CMK (cell line): ENCODE measurements at places on chromosomes 13 and 19.

- no peak for DNase-seq
These were observed 7.9 kb upstream of the MYO16 start for GRCh38 chr13:108621462-108621861.

DNA sequence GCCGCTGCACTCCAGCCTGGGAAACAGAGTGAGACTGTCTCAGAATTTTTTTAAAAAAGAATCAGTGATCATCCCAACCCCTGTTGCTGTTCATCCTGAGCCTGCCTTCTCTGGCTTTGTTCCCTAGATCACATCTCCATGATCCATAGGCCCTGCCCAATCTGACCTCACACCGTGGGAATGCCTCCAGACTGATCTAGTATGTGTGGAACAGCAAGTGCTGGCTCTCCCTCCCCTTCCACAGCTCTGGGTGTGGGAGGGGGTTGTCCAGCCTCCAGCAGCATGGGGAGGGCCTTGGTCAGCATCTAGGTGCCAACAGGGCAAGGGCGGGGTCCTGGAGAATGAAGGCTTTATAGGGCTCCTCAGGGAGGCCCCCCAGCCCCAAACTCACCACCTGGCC lies at the start of gene KLK2:
KLK2 (plus strand) TSS at position 384 of the 400 bp plus-strand sequence. CDS start 35 bp downstream, outside the sequence.
- DNase-seq = no peak

DNA sequence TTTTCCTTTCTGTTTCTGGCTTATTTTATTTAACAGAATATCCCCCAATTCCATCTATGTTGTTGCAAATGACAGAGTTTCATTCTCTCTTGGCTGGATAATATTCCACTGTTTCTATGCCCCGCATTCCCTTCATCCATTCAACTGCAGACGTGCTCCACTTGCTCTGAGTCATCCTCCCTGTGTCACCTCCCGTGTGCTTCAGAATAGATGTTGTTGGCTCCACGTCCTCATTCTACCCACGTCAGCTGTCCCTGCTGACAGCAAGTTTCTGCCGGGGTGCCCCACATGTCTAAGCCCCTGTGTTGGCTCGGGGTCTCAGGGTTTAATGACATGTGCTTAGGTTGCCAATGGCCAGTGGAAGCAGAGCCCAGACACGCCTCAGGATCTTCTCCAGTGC lies 1041.0 kb downstream of the UQCRFS1 start:
- no peak for DNase-seq

GRCh38 chr19:55986487-55986886 lies at the start of gene NLRP5:
NLRP5 (plus strand) TSS chr19:55986775.
- no peak for DNase-seq

- no peak for DNase-seq
These were observed 382.9 kb downstream of the OLFM4 start for GRCh38 chr13:53411463-53411862.

GRCh38 chr13:24693862-24694471 lies 13.8 kb downstream of the ATP12A start:
- DNase-seq = no peak

DNA sequence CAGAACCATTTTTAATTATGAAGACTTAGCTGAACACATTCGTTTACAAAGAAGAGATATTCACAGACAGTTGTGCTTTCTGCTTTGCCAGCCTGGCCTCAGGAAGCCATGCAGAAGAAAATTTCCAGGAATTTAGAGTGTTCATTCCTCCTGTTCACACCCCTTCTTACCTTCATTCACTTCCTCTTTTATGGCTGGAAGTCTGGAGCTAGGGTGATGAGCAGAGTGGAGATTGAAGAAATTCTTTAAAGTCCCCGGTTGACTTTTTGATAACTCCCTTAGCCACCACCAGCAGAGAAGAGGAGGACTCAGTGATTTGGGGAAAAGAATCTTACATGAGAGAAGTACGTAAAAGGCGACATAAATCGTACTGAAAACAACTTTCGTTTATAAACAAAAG lies 263.6 kb upstream of the TSHZ3 start:
- no peak for DNase-seq

DNA sequence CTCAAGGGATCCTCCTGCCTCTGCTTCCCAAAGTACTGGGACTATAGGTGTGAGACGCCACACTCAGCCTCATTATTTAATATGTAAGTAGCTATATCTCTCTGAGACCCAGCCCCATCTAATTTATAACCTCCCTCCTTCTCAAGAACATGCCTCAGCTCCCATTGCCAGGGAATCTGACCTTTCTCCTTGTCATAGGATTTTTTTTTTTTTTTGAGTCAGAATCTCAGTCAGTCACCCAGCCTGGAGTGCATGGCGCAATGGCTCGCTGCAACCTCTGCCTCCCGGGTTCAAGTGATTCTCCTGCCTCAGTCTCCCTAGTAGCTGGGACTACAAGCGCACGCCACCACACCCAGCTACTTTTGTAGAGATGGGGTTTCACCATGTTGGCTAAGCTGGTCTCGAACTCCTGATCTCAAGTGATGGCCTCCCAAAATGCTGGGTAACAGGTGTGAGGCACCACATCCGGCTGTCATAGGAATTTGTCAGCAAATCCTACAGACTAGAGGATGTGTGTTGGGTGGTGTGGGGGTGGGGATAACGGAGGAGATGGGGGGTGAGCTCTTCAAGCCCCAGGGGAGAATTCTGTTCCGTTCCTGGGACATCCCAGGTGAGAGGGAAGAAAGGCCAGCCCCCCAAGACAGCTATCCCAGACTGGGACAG lies 5.1 kb upstream of the EPS8L1 start:
- no peak for DNase-seq

DNA sequence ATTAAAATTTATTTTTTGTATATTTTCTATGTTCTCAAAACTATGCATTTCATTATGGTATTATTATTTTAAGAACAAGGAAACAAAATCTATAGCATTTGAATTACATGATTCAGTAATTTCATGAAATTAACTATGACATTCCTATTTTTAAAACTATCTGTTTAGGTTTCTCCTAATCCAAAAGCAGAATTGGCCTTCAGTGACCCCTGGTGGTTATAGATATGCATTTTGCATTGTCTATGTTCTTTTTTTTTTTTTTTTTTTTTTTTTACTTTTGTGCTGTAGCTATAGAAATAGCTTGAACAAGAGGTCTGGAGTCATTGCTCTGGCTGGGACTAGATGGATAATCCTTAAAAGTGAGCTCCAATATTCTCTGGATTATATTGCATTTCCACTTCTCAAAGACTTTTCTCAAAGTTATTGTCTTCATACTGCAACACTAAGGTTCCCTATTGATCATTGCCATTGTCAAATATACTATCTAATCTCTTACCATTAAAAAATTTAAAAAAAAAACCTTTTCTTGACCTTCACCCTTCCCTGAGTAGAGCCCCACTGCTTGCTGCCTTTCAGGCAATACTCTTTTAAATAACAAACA lies 15.9 kb upstream of the DNAJC3 start:
- DNase-seq = no peak

GRCh38 chr13:41614671-41615527 lies 157.5 kb downstream of the RGCC start:
- no peak for DNase-seq

- no peak for DNase-seq
These were observed 4.8 kb downstream of the FCHO1 start for GRCh38 chr19:17755977-17756670.

- DNase-seq = no peak
These were observed 10.6 kb upstream of the UBE2S start for GRCh38 chr19:55418185-55418584.

DNA sequence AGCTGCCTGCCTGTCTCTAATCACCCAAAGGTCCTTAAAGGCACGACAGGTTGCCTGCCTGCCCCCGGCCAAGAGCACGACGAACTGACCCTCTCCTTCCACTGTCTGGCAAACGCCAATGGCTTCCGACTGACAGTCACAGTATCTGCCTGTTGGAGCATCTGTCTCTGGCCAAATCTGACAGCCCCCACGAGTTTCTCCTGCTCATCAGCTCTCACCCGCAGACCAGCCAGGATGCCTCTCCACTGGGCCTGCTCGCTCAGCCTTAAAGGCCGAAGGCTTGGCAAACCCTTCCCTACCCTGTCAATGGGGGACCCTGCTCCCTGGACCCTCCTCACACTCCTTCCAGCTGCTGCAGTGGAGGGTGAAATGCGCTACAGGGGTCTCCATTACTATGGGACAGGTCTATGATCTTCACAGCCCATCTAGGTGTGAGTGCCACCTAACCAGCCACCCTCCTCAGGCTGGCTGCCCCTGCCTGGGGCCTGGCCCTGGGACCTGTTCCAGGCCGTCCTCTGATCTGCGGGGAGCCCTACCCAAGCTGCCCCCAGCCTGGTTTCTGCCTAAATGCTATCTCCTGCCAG lies 932 bp downstream of the FAM83E start:
- no peak for DNase-seq

DNA sequence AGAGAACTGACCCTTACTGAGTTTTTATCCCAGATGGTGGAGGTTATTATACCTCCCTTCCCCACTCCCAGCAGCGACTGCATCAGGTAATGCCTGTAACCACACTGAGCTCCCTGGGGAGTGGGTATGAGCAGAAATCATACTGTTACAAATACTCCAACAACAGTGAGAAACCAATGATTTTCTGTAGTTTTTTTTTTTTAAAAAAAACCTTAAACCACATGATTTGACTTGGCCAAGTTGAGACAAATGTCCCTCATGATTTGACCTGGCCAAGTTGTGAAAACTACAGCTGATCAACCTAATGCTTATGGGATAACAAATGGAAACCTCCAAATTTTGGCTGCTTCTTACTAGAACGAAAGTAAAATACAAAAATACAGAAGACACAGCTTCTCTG lies 33.1 kb upstream of the SERP2 start:
- DNase-seq = no peak

- no peak for DNase-seq
These were observed 750 bp downstream of the RAB20 start for GRCh38 chr13:110560601-110561343.

DNA sequence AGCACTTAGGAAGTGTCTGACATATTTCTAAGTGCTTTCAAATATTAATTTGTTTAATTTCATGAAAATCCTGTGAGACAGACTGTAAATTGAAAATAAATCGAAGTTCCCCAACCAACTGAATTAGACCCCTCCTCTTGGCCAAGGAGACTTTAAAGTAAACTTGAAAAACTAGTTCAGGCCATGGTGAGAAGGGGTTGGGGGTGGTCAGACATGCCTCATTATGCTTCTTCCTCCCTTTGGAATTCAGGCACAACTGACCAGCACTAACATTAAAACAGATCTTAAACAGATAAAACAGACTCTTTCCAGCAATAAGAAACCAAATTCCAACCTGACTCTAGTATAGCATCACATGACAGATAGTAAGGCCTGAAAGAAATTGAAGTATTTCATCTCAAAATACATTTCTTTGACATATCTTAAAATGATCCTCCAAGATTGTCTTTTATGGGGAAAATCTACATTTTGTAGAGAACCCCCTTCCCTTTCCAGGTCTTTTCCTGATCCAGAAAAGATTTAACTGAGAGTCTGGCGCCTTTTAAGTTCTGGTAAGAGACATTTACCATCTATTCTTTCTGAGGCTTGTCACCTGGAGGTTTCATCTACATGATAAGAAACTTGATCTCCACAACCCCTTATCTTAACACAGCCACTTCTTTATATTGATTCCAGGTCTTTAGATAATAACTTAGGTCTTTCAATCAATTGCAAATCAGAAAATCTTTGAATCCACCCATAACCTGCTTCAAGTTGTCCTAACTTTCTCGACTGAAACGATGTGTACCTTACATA lies 336.5 kb downstream of the PCDH20 start:
- no peak for DNase-seq

DNA sequence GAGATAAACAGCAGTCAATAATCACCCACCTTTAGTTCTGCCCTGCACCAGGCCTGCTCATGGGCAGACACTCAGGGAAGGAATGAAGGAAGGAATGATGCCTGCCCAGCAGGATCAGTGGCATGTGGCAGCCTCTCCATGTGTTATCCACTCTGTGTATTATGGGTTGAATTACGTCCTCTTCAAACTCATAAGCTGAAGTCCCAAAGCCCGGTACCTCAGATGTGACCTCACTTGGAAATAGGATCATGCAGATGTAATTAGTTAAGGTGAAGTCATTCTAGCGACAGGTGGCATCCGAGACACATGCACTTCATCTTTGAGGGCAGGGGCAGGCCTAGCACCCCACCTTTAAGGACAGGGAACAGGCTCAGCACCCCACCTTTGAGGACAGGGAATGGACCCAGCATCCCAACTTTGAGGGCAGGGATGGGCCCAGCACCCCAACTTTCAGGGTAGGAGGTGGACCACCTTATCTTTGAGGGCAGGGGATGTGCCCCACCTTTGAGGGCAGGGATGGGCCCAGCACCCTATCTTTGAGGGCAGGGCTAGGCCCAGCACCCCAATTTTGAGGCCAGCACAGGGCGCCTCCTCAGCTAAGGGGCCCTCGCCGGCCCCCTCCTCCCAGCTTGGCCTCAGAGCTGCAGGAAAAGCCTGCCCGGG lies 127.6 kb downstream of the URI1 start:
- no peak for DNase-seq

- DNase-seq = no peak
These were observed 127.4 kb downstream of the MAB21L1 start for GRCh38 chr13:35349052-35349451.
